ENCODE measurements at places on chromosomes 12 and 14.

- no peak for DNase-seq
These were observed 16.6 kb downstream of the PITPNM2 start for GRCh38 chr12:123134271-123134671.

DNA sequence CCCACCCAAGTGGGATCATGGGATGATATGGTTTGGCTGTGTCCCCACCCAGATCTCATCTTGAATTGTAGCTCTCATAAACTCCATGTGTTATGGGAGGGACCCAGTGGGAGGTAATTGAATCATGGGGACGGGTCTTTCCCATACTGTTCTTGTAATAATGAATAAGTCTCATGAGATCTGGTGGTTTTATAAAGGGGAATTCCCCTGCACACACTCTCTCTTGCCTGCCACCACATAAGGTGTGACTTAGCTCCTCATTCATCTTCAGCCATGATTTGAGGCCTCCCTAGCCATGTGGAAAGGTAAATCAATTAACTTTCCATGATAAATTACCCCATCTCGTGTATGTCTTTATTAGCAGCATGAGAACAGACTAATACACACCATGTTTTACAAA, 109.2 kb downstream of the IGF1 start:
- DNase-seq = no peak

DNA sequence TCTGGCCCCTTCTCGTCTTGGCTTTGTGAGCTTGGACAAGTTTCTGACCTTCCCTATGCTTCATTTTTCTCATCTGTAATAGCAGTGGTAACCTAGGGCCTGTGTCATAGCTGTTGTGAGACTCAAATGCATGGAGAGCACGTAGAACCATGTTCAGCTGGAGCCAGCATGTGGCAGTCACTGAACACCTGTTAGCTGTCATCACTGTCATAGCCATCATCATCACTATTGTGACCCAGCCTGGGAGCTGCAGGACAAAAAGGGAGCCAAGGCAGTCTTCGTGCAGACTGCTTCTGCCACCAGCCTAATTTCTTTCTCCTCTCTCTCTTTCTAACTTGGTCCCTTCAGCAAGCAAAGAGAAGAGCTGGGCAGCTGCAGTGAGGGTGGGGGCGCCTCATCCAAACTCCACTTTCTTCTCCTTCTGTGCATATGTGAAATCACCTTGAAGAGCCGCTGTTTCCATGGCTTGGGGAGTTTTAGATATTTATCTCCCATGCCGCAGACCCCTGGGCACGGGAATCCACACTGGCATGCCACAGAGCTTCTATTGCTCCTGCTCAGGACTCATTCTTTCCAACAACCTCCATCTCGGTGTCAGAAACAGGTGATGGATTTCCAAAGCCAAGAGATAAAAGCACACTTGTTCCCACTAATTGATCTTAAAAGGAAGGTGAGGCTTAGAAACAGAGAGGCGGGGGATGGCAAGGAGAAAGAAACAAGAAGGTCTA, 87.0 kb downstream of the SRRM4 start:
- DNase-seq = no peak

GRCh38 chr12:100992194-100992593, 197.6 kb downstream of the ANO4 start:
- DNase-seq = no peak

GRCh38 chr14:96256407-96256806, 397 bp downstream of the BDKRB1 start:
- no peak for DNase-seq
